Hypothalamus (tissue), 51 donors: ENCODE measurements at places on chromosomes 16 and 17.

GRCh38 chr17:30969989-30970830 is 629 bp upstream of the RNF135 start:
- DNase-seq: no peak

- no peak for DNase-seq
Observed at GRCh38 chr17:75976175-75976848, 2.7 kb downstream of the ACOX1 start.

DNA sequence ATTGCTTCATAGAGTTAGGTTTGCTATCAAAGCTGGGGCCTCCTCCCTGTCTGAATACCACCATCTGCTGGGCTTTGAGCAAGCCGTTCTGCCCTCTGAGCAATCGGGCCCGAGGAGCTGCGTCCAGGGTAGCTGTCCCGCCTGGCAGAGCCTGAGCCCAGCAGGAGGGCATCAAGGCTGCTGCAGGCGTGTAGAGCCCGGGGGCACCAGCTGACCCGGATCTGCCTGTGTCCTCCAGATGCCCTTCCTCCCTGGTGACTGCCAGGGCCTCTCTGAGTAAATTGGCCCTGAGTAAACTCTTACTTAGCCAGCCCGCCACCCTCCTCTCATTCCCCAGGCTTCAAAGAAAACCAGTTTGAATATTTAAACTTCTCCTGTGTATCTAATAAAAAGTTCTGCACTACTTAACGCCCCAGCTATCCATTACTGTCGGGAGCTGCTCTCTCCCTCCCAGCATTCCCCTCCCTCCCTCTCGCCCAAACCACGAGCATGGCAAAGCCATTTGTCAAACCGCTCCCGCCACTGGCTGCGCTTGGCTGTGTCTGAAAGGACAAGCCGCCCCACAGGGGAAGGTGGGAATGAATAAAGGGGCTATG is 16.4 kb downstream of the CDK5RAP3 start:
- DNase-seq: no peak

DNA sequence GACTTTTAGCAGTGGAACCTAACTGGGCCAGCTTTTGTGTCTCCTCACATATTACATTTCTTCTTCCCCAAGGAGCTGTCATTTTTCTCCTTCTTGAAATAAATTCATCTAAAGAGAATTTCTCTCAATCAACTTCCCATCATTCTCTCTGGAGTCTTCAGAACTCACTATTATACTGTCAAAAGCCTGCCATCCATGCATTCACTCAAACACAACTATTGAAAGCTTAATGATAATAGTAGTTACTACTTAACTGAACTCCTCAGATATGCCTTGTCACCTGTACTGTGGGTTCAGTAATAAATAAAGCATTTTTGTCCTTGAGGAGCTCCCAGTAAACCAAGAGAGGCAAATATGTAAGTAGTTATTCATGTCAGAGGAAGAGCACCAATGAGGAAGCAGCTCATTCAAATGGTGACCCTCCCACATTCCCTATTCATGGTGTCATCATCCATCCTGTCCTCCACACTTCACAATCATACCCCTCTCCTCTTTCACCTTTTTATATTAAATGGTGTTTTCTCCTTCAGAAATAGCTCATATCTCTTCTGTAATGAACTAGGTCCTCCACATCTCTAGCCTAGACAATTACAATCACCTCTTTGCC is 162.6 kb downstream of the CA10 start:
- DNase-seq: no peak

DNA sequence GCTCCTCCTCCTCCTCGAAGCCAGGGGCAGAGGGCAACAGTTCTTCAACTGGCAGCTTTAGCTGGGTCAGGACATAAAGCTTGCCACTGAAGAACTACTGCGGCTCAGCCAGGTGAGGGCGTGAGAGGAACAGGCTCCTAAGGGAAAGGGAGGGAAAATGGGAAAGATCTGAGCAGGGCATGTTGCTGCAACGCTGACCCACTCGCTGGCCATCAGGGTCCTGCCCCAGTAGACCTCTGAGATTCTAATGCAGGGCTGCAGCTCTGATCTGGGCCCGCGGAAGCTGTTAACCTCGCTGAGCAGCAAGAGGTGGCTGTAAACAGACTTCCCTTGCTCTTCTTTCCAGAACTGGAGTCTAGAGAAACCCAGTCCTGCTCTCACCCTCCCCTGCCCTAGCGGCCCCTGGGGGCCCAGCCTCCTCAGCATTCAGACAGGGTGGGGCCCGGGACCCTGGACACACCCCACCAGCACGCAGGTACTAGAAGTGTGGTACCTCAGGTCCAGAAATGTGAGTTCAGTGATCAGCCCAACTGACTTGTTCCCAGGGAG is 3.8 kb upstream of the TLCD2 start:
- no peak for DNase-seq

- no peak for DNase-seq
Observed at GRCh38 chr16:51880776-51881175, 666.2 kb downstream of the TOX3 start.

GRCh38 chr17:55462711-55463110 is 41.1 kb upstream of the MMD start:
- no peak for DNase-seq

- no peak for DNase-seq
Observed at GRCh38 chr17:2406271-2406902, 5.5 kb upstream of the MNT start.

DNA sequence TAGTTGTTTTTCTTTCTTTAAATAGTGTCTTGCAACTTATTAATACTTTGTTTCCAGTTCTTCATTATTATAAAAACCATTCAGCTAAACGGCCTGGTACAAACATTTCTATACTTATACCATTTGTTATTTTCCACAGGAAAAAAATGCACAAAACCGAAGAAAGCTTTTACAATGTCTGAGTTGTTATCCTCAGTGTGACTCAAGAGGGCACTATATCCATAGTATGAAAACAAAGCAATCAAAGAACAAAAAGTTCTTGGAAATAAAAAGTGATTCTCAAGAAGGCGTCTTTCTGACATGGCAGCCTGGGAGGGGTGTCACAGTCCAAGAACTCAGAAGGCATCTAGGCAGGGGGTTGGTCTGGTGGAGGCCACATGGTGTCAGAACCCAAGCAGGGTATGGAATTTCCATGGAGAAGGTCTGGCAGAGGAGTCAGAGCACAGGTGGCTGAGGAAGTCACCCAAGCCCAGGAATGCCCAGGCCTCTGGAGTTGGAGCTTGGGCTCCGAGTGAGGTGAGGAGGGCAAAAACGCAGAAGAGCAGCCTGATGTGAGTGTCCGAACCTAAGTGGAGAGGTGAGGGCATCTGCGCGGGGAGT is 70.9 kb upstream of the ATP2A3 start:
- no peak for DNase-seq

DNA sequence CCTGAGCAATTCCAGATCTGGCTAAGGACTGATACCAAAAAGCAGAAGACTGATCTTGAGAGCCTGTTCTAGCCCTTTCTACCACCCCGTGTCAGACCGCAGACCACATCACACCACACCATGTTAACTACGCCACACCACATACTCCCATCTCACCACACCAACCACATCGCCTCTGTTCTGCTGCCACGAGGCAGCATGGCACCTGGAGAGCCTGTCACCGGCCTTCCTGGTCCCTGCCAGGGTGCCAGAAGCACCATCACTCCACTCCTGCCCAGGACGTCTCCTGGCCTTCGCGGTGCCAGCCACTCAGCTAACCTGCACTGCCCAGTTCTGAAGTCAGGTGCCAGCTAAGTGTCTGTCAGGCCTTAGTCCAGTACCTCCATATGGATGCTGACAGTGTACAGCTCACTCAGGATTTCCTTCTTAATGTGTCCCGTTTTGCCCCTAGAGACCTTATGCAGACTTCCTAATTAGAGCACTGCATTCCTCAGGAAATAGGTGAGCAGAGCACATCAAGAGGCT is 37.2 kb upstream of the BCAR1 start:
- no peak for DNase-seq

GRCh38 chr17:62627904-62628633 is 599 bp downstream of the MRC2 start:
- DNase-seq: peak; percentile 43

DNA sequence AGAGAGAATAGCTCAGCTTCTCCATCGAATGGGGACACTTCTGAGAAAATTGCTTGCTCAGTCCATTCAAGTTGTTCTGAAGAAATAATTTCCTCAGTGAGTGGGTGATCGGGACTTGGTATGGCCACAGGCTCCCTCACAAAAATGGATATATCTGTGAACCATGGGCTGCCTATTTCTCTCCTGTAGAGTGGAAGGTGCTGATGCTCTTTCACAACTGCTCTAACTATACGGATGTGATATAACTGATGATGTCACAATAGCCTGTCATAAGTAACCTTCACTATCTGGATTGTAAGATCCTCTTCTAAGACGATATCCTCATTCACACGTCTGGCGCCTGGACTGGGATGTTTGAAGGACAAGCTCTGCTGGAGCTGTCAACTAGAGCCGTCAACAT is 4.7 kb upstream of the CCL18 start:
- DNase-seq: no peak

DNA sequence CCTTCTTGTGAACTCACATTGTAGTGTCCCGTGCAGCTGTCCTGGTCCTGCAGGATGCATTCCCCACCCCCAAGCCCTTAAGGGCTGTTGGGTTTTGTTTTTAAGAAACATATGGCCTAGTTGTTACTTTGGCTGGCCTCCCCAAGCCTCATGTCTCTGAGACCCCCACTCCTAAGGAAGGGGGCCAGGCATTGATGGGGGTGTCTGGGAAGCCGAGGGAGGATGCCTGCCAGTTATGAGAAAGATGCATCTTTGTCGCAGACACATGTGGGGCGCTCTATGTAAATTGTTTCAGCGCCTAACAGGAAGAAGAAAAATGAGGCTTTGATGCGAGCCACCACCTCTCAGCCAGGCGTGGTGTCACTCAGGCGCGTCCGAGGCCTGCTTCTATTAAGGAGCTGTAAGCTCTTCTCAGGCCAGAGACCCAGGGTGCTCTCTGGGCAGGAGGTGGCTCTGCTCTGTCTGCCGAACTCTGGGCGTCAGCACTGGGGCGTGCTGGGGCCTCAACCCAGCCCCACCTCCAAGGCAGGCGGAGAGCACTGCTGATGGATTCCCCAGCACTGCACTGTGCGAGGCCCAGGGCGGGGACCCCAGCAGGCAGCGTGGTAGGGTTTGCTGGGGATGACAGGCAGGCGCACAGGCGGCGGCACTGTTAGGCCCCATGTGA is 70.6 kb downstream of the SREBF1 start:
- DNase-seq: no peak

- DNase-seq: no peak
Observed at GRCh38 chr16:65278874-65279273, 157.0 kb upstream of the CDH11 start.

DNA sequence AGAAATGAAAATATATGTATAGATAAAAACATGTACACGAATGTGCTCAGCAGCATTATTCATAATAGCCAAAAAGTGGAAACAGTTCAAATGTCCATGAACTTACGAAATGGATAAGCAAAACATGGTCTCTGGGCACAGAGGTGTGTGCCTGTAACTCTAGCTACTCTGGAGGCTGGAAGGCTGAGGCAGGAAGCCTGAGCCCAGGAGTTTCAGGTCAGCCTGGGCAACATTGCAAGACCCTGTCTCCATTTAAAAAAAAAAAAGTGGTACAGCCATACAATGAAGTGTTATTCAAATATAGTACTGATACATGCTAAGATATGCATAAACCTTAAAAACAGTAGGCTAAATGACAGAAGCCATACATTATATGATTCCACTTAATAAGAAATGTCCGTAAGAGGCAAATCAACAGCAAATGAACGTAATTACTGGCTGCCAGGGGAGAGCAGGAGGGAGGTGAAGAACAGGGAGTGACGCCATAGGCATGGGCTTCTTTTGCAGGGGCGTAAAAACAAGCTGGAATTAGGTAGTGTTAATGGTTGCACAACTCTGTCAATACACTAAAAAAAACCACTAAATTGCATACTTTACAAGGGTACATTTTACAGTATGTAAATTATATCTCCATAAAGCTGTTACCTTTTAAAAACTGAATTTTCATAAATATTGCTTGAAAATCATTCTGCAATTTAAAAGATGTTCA is 87.2 kb upstream of the PLEKHM1 start:
- no peak for DNase-seq

DNA sequence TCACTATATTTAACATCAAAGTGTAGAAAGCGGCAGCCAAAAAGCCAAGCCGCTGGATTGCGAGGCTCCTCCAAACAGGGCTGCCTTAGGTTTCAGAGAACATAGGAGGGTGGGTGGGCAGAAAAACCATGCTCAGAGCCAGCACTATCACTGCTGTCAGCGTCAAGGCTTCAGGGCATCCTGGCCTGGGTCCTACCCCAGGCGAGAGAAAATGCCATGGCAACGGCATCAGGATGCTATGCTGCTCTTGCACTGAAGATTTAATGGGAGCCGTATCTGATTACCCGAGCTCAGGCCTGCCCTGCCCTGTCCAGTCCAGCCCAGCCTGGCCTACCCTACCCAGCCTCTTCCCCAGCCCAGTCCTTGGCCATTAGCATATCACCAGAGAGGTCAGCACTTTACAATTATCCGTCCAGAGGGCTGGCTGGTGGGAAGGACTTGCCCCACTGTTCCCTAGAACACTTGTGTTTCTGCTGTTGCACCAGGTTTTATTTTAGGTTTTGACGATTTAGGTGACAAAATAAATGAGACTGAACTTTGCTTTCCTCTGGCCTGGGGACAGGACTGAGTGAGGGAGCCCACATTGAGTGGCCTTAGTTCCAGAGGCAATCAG is 61.1 kb downstream of the TOM1L2 start:
- DNase-seq: no peak

DNA sequence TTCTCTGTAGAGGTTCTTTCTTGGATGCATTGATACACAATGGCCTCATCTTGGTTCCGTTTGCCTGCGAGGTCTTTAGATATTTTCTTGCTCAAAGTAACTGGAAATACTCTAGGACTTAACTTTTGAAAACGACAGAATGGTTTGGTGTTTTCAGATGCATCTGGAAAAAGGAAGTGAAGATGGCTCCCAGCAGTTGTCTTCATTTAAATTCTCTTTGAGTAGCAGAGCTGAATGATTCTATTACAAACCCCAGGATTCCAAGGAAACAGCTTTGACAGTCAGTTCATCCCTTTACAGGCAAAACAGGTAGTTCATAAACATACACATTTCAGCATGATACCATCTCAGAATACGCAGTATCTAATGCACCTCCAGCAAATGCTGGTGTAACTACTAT is 54.8 kb downstream of the PSMD12 start:
- no peak for DNase-seq

DNA sequence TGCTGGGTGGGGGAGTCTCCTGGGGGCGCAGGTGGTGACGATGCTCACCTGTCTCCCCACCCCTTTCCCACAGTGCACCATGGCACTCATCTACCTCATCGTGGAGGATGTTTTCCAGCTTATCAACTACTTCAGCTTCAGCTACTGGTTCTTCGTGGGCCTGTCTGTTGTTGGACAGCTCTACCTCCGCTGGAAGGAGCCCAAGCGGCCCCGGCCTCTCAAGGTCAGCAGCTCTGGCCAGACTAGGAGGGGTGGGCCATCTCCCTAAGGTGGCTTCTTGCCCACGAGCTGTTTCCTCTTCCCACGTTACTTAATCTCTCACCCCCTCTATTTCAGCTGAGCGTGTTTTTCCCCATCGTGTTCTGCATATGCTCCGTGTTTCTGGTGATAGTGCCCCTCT is 14.5 kb downstream of the SLC7A6OS start:
- no peak for DNase-seq
